ENCODE measurements at places on chromosomes 6 and 20. TPM values are rescaled to one million over a fixed set of nuclear protein-coding genes. Genes with fewer than 3 reads are reported as not detected.
A peak's percentile ranks its signal among the peaks of the same experiment; 100 is the strongest.

GJA1 gene
- 221 TPM for total RNA-seq

RNF39 gene
- not detected for total RNA-seq

RBPJL gene
- total RNA-seq = not detected

LY6G6D gene
- not detected for total RNA-seq

ACOT8 gene
- 29.4 TPM for total RNA-seq

SLC22A2 gene
- not detected for total RNA-seq

TCF21 gene
- 5.2 TPM for total RNA-seq

DNA sequence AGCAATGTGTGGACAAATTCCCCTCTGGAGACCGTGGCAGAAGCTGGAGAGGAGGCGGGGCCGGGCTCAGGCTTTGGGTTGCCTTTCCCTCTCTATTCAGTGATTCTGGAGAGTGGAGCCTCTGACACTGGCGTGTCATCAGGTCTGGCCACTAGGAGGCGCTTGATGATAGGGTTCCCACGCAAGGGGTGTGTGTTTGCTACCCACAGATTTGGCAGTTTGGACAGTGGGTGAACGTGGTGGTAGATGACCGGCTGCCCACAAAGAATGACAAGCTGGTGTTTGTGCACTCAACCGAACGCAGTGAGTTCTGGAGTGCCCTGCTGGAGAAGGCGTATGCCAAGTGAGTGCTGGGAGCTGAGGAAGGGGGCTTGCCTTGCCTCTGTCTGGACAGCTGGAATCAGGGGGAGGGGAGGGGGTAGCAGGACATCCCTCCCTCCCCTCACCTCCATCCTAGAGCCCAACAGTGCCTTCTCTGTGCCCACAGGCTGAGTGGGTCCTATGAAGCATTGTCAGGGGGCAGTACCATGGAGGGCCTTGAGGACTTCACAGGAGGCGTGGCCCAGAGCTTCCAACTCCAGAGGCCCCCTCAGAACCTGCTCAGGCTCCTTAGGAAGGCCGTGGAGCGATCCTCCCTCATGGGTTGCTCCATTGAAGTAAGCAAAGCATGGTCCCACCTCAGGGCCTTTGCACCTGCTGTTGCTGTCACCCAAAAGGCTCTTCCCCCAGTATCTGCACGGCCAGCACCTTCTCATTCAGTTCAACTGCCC lies 14.3 kb downstream of the CAPN11 start:
- DNase-seq = peak; percentile 90

DNA sequence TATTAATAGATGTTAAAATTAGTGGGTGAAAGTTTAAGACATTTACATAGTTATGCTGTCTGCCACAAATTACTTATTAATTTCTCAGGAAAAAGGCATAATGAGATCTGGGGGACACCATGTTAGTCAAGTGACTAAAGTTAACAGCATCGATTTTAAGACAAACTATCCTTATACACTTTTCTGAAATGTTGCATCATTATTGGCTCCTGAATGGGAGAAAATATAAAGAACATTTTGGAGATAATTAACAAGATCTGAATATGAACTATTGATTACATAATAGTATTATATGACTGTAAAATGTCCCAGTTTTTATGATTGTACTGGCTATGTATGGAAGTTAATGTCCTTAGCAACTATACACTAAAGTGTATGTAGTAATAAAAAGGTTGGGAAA lies 7.9 kb downstream of the OR2B3 start:
- no peak for DNase-seq

GRCh38 chr6:132751828-132752227 lies 5.9 kb downstream of the VNN2 start:
- no peak for DNase-seq

DNA sequence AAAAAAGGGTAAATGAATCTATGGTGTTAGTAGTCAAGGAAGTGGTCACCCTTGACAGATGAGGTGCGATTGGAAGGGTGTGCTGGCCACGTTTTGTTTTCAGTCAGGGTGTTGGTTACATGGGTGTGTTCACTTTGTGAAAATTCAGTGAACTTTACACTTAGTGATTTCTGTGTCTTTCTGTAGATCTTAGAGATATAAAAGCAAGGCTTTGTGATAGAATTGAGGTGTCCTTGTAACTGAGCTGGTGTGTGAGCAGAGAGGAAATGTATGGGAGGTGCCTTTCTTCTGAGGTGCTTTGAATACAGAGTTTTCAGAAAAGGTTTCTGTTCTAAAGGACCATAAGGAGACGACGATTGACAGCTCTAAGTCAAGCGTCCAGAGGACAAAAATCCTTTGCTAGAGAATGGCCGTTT lies 90.5 kb downstream of the SAMD3 start:
- DNase-seq = no peak

- DNase-seq = peak; percentile 83
Measured at GRCh38 chr20:57392512-57393271, 1.5 kb downstream of the RBM38 start.

DNA sequence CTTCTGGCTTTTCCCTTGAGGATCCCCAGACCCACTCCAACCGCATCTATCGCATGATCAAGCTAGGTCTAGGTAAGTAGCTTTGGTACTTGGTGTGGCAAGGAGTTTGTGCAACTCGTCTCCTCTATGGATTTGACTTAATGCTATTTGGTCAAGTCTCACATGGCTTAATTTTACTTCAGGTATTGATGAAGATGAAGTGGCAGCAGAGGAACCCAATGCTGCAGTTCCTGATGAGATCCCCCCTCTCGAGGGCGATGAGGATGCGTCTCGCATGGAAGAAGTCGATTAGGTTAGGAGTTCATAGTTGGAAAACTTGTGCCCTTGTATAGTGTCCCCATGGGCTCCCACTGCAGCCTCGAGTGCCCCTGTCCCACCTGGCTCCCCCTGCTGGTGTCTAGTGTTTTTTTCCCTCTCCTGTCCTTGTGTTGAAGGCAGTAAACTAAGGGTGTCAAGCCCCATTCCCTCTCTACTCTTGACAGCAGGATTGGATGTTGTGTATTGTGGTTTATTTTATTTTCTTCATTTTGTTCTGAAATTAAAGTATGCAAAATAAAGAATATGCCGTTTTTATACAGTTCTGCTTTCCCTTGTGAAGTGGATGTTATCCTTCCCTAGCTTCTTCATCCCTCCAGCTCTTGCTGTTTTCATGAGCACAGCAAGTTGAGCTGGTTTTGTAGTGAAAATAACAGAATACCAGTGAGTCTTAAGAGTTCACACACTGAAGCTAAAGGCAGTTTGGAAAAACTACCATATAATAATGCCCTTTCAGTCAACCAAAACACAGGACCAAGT lies 3.8 kb downstream of the SLC35B2 start:
- DNase-seq = no peak

DNA sequence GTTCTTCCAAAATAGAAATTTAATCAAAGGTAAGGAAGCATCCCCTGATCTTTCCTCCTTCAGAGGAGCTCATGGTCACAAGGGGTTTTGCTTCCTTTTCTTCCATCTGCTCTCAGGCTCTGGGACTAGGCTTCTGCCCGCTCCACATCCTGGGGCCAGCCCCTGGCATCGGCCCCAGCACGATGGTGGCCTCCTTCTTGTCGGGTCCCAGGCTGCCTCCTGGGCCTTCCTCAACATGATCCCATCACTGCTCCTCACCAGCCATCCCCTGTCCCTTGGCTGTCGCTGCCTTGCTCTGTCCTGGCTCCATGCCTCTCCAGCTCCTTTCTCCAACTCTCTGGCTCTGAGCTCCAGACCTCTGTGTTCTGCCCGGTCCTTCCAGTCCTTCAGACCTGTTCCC lies 4.1 kb downstream of the PHACTR3 start:
- no peak for DNase-seq

DNA sequence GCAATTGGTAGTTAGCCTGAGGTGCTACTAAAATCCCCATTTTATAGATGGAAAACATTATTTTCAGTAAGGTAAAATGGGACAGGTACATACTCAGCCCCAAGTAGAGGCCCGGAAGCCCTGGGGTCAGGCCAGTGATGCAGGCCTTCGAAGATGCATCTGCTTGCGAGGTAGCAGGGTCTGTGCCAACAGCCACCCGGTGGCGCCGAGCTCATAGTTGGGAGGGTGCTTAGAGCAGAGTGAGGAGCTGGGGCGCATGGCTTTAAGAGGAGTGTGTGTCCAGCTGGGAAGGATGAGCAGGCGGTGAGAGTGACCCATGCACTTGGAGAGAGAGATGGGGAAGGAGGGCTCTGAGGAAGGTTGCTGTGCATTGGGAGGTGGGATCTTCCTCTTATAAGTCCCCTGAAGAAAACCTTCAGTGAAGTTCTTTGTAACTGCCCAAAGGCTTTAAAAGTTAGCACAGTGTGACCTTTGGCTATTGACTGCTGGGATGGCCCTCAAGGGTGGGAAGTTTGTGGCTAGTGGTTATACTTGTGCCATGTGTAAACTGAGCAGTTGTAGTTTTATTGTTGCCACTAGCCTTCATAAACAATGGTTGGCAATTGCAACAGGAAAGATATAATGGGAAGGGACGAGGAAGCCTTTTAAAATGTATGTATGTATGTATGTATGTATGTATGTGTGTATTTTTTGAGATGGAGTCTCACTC lies 71.1 kb downstream of the TOX2 start:
- DNase-seq = no peak

DNA sequence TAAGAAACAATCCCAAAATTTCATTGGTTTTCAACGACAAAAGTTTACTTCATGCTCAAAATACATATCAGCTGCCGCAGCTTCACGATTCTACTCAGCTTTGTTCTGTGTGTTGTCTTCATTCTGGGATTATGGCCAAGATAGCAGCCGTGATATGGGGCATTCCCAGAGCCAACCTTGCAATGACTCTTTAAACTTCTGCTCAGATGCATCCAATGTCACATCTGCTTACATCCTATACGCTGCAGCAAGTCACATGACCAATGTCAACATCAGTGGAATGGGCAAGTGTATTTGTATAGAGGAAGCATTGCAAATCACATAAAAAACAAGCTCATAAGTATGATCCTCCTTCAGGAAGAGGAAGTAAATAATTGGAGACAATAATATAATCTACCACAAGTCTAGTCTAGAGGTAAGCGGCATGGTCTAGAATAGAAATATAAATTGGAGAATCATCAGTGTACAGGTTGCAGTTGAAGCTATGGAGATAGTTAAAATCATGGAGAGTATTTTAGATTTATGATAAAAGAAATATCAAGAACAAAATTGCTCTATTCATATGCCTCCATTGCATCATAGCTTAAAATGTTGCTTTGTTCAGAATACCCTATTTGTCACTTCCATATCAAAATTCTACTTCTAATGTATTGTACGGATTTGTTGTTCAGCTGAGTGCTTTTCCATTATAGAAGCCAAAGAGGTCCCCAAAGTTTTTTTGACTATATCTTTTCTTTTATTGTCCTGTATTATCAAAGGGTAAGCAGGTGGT lies 7.2 kb upstream of the C6orf141 start:
- DNase-seq = no peak

DNA sequence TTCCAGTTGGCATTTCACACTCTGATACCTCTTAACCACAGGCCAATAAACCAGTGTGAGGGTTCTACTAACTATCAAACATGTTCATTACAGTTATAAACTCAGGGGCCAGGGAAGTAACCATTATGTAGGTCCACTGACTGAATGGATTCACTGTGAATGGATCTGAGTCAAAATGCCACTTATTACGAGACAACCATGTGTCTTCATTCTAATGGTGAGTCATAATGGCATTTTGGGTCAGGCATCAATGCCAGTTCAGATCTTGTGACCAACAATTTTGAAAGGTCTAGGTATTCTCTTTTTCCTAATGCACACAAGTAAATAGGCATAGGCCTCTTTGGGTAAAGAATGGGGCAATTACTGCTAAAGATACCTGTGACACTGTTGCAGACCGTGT lies 112.2 kb upstream of the HEY2 start:
- DNase-seq = no peak

GRCh38 chr20:47817573-47817972 lies 32.3 kb upstream of the SULF2 start:
- DNase-seq = no peak

GRCh38 chr6:151109869-151110575 lies 129.7 kb upstream of the AKAP12 start:
- no peak for DNase-seq

- DNase-seq = no peak
Measured at GRCh38 chr6:93794166-93794565, 374.8 kb upstream of the EPHA7 start.

DNA sequence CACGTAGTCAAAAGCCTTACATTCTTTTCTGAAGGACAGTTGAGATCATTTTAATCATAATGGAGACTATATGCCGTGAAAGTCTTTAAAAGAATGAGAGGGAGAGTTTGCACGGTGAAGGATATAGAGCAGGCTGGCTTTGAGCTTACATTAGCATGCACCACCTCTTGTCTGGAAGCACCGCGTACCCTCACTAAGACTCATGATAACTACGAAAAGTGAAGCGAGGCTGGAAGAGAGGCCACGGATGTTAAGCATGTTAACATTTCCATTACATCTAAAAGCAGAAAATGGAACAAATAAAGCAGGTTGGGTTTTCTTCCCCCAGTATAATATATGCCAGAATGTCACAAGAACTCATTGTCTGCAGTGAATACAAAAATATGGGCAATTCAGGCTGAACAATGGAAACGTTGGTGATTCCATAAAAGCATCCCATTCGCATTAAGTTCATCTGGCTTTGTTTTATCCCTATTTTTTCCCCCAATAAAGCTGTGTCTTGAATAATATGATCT lies 40.6 kb upstream of the NKX2-2 start:
- no peak for DNase-seq

DNA sequence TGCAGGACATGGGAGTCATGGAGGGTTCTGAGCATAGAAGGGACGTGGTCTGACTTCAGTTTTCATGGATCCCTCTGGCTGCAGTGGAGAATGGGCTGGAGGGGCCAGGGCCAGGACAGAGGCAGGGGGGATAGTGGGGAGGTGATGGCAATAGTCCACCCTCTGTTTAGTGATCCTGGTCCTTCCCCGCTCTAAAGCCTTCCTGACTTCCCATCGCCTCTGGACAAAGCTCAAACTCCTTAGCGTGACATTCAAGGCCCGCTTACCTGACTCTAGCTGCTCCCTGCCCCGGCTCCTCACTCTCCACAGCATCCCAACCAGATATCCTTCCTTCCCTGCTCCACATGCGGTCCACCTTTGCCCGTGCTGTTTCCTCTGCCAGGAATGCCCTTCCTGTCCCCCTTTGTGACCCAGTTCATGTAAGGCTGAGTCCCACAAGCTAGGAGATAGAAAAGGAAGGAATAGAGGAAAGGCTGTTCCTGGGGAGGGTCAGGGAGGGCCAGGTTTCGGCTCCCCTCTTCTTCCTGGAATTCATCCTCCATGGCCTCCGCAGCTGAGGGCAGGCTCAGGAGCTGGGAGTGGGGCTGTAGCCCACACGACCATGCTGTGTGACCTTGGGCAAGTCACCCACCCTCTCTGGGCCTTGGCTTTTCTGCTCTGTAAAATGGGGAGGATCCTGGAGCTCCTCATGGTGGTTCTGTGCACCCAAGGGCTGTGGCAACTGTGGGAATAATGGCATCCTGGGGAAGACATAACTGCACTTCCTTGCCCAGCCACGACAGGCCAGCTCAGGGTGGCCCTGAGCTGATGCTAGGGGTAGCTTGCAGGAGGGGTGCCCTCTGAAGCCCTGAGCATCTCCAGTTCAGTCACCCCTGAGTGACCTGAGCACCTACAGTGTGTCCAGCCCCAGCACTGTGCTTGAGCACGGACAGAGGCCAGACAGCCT lies 116.1 kb downstream of the CEBPB start:
- no peak for DNase-seq

Measured in Right ventricle myocardium inferior (tissue), 1 donor.